Astrocyte (in vitro differentiated cells and primary cell): ENCODE measurements at places on chromosomes 4 and X. TPM values are rescaled to one million over a fixed set of nuclear protein-coding genes. Genes with fewer than 3 reads are reported as not detected.

The SMAD1 gene
- 29.6 and 33.8 TPM in 2 replicates for total RNA-seq

The ANAPC4 gene
- total RNA-seq = 18.9 and 19.2 TPM in 2 replicates

The BTK gene
- 0.43 and 0.79 TPM in 2 replicates for total RNA-seq

The ASMT gene
- not detected in 2 replicates for total RNA-seq

The TAF7L gene
- total RNA-seq = 0.27 and 0.29 TPM in 2 replicates

The SYTL4 gene
- total RNA-seq = 3.3 and 4.1 TPM in 2 replicates

The TMPRSS11F gene
- total RNA-seq = 0.27 TPM in 1 of 2 replicates, not detected in the other

The UGT2A1 gene
- not detected in 2 replicates for total RNA-seq

The NALF2 gene
- total RNA-seq = 1.4 and 2.0 TPM in 2 replicates

The MGAT4D gene
- not detected in 2 replicates for total RNA-seq

The TLR10 gene
- total RNA-seq = not detected in 2 replicates

The PLAC8 gene
- total RNA-seq = 19.5 and 27.8 TPM in 2 replicates
